ENCODE measurements at places on chromosomes 3 and 15.

- no peak for DNase-seq
These were observed 14.6 kb downstream of the RAB43 start for GRCh38 chr3:129106866-129107565.

DNA sequence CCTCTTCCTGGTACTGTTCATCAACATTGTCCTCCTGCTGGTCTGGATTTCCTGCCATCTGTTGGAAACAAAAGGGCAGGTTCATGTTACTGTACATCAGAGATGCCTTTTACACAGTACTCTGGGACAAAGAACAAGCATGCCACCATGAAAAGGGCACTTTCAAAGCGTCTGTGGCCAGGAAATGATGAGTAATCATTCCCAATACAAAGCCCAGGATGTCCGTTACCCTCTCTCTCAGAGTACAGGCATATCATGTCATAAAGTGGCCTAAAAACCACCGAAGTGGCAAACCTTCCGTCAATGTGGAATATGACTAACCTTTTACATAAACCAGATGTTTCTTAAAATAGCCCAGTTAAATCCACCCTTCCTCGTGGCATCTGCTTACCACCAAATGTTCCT is 71.2 kb downstream of the GOLIM4 start:
- DNase-seq, result peak; percentile 90

- no peak for DNase-seq
These were observed 83.9 kb downstream of the HHLA2 start for GRCh38 chr3:108380128-108380795.

DNA sequence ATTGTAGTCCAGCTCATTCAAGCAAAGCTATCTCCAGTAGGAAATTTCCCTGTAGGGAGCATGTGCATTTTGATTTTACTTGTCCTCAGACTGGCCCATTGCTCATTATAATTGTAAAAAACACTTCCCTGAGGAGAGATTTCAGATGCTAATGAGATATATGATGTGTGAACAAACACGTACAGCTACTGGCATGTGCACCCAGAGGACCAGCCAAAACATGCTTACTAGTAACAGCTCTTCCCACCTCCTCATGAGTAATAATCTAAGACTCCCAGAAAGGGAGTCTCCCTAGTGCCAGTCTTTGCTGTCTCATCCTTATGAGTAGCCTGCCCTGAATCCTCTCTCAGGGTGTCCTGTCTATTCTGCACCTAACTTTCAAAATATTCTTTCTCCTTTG is 43.4 kb downstream of the FBXO22 start:
- DNase-seq, result no peak

- peak; percentile 69 for DNase-seq
These were observed 71.8 kb upstream of the TMEM108 start for GRCh38 chr3:132966374-132966773.

DNA sequence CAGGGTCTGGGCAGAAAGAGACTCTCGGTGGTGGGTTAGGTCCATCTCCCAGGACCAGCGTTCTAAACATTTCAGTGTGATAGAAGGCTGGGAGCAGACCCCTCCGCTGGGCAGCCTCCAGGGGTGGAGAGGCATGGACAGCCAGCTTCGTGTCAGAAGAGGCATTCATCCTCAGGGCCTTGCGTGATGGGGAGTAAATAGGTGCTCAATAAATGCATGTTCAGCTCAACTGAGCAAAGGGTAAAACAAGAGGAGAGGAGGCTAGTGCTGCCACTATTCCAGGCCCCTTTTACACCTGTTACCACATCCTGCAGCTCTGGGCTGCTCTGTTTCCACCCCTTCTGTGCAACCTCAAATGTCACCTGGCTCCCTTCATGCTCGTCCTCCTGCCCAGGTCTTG is 49.0 kb downstream of the SEMA5B start:
- DNase-seq, result no peak

DNA sequence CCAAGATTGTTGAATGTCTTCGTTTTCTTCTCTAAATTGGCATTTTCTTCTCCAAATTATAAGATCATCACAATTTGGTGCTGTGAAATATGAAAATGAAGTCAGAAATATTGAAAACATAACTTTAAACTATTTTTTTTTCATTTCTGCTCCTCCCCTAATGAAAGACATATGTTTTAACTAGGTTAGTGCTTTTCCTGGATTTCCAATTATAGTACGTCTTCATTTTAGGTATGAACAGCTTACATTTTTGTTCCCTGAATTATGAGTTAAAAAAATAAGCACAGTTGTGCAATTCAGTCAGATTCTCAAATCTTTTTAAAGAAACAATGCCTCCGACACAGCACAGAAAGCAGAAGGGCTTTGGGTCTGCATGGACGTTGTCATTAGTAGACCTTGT is 83.5 kb upstream of the CFAP20DC start:
- no peak for DNase-seq

DNA sequence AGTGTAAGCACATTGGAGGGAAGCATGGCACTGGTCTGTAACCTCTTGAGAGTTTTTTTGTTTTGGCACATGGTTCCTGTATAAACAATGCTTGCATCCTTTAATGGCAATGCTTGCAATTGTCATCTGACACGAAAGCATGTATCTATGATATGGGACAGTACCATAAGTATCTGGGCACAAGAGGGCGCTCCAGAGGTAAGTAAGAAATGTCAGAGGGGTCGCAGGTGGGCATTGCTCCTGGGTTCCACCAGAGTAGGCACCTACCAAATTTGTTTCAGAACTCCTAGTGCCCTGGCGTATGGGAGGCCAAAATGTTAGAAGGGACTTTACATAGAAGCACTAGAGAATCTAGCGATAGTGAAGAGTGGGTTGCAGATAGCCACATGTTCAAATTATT is 58.7 kb upstream of the BCHE start:
- peak; percentile 77 for DNase-seq

DNA sequence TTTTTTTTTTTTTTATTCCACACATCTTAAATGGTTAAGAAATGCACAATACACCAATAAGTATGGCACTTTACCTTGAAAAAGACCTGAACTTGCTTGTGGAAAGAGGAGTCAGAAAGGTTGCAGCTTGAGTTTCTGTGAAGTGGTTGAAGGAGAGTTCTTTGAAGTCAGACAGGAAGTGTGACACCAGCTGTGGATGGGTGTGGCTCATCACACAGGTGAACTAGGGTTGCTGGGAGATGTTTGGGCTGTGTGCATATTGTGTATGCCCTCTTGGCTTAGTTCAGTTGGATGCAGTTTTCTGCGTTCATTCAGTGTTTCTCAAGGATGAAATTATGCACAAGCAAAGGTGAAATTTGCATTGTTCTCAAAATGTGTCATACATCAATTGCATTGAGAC is 6.3 kb downstream of the AEN start:
- no peak for DNase-seq

DNA sequence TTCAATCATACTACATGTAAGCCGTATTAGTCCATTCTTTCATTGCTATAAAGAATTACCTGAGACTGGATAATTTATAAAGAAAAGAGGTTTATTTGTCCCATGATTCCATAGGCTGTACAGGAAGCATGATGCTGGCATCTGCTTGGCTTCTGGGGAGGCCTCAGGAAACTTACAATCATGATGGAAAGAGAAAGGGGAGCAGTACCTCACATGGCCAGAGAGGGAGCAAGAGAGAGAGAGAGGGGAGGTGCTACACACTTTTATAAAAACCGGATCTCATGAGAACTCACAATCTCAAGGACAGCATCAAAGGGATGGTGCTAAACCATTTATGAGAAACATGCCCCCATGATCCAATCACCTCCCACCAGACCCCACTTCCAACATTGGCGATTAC is 14.3 kb upstream of the CLASP2 start:
- DNase-seq, result no peak

DNA sequence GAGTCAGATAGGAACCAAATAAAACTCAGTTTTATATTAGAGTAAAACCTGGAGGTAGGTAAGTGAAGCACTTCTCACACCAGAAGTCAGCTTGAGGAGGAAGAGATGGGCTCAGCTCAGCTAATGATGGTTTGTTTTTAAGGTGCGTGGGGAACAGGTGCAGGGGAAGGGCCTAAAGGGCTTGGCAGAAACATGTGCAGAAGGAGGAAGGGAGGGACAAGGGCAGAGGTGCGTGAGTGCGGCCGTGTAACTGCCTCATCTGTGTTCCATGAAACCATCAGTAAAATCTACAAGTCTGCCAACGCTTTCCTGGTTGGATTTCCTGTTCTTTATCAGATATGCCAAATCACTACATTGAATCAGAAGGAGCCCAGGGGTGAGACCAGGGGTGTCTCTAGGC is 19.9 kb downstream of the FYCO1 start:
- no peak for DNase-seq

DNA sequence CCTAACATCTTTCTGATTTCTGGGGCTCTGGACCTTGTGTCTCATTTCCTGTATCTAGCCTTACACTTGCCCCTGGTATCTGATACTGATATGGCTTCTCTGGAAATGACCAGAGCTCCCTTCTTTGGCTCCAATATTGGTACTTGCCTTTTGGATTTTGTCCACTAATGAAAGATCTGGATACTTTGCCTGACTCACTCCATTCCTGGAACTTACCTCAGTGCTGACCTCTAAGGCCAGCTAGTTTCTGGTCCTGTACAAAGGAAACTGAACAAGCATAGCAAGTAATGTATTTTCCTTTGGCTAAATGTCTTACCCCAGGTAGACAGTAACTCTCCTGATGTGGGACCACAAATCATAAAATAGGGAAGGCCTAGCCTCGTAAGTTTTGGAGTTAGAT is 93.8 kb upstream of the SLC4A7 start:
- no peak for DNase-seq

DNA sequence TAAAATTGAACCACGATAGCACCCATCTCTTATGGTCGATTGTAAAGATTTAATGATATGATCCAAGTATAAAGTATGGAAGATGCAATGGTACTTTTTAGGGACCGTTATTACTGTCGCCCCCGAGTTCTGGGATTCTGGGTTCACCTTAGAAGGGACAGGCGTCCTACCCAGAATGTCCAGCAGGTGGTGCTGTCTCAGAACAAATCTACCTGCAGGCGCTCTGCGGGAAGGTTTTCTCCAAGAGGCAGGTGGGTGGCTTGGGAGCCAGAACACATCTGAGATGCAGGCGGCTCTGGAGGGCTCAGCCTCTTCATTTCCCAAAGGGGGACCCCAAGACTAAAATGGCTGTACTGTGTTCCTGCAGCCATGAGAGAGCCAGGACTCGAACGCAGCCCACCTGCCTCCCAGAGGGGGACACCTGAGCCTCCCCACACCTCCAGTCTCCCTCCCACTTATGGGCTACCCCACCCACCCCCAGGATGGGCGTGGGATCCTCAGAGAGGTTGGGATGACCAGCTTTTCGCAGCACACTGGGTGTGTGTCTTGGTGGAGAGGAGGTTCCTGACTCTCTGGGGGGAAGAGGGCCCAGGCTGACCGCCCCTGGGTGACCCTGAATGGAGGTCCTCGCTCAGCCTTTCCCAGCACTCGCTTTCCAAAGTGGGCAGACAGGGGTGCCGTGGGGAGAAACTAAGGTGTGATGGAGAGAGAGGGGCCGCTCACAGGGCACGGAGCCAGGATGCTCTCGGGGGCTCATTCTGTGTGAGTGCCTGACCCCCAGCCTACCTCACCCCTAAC is 28.1 kb upstream of the CORO2B start:
- peak; percentile 52 for DNase-seq

- no peak for DNase-seq
These were observed 14.3 kb downstream of the KLHL6 start for GRCh38 chr3:183541235-183541655.

DNA sequence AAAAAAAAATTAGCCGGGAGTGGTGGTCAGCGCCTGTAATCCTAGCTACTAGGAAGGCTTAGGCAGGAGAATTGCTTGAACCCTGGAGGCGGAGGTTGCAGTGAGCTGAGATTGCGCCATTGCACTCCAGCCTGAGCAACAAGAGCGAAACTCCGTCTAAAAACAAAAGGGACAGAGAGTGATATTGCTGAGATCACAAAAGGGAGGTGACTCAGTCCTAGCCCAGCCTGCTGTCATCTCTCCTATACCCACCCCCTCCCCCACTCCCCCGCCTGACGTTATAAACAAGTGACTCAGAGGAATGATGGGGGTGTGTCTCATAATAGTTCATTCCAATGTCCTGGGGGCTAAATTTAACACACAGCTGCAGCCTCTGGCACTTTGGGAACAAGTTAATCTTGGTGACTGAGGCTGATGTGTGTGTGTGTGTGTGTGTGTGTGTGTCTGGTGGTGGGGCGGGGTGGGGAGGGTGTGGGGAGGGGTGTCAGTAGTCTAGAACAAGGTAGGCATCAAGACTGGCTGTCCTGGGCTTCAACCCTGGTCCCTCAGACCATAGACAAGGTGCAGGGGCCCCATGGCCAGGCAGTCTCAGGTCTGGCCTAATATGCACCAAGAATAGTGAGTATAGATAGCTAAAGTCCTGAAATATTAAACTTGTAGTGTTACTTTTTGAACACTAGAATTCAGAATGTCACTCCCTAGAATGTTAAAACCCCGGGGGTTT is 1.3 kb upstream of the KLHL40 start:
- DNase-seq, result no peak

GRCh38 chr3:67030785-67031740 is 33.0 kb downstream of the KBTBD8 start:
- DNase-seq, result no peak

GRCh38 chr3:76551739-76552138 is 488.2 kb upstream of the ROBO2 start:
- no peak for DNase-seq

GRCh38 chr3:52406791-52407510 is 38.0 kb downstream of the SEMA3G start:
- DNase-seq, result no peak

GRCh38 chr3:100087198-100087597 is 27.1 kb downstream of the FILIP1L start:
- DNase-seq, result no peak

DNA sequence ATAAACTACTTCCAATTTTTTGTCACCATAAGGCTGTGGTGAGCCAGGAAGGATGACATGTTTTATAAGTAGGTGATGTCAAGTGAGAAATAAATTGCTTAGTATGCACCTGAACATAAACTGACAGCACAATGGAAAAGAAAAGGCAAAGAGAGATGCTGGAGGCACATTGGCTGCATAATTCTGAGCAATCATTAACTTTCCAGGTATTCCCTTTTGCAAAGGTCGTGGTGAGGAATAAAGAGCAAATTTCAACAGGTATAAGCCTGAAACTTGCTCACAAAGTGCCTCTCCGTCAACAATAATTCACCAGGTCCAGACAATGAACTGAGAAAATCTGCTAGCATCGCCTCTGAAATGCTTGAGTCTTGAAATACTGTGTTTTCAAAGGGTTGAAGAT is 48.2 kb downstream of the ITGB5 start:
- no peak for DNase-seq

GRCh38 chr3:167976516-167977361 is 119.0 kb downstream of the GOLIM4 start:
- DNase-seq, result no peak

DNA sequence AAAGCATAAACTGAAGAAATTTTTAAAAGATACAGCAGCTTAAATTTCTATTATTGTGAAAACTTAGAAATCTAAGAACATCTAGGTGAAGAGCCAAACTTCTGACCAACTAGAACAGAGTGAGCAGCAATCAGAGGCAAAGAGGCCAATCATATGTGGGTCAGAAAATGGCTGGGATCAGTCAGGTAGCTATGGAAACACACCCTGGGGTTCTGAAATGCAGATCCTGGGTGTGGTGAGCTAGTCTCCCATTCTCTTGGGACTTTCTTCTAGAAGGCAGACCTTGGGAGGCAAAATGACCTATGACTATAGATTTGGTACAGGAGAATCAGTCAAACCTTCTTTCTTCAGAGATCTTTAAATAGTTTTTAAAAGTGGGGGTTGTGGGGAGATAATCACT is 385.8 kb downstream of the TBC1D5 start:
- no peak for DNase-seq

GRCh38 chr15:45091576-45091975 is 22.4 kb downstream of the DUOX2 start:
- no peak for DNase-seq

- DNase-seq, result no peak
These were observed 3.8 kb upstream of the USP3 start for GRCh38 chr15:63500265-63501250.

GRCh38 chr3:25479727-25480010 is 51.6 kb downstream of the RARB start:
- DNase-seq, result no peak

Data from NCI-H524 (cell line).